ENCODE measurements at places on chromosomes 2 and 18.

- no peak for DNase-seq
Observed at GRCh38 chr2:212814941-212815340, 276.3 kb upstream of the ERBB4 start.

DNA sequence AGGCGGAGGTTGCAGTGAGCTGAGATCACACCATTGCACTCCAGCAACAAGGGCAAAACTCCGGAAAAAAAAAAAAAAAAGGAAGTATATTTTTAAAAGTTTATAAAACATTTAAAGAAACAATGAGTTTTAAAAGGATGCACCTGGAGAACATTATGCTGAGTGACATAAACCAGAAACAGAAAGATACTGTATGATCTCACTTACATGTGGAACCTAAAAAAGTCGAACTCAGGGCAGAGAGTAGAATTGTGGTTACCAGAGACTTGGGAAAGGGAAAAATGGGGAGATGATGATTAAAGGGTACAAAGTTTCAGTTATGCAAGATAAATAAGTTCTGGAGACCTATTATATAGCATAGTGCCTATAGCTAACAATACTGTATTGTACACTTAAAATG, 52.8 kb upstream of the RTN4 start:
- DNase-seq = peak; percentile 76

DNA sequence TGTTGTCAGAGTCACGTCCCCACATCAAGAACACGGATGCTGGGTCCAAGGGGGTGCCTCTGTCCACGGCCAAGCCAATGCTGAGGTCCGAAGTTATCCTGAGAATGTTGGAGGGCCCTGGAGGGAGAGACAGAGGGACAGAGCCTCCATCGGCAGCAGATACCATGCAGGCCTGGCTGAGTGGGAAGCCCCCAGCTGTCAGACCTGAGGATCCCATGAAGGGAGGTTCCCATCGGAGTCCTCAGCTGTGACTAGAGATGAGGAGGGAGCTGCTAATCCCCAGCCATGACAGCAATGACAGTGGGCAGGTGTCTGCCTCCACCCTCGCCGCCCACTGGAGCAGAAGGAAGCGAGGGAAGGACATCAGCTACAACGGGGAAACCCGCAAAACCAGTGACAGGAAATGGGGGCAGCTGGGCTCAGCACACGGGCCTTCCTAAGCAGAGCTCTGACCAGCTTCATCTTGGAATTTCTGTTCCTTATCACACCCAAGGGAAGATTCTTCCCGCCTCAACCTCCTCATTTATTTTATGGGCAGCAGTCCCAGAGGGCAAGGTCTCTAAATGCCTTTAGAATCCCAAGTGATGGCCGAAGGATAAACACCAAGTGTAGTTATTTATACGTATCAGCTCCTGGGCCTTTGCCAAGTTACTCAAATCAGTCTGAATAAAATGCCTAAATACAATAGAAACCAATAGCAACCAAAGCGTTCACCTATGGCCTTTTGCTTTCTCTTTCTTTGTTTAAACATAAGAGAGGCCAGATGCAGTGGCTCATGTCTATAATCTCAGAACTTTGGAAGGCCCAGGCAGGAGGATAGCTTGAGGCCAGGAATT, 32.2 kb downstream of the FAM178B start:
- DNase-seq = no peak

GRCh38 chr18:80161781-80162417, 52.8 kb downstream of the ADNP2 start:
- DNase-seq = no peak

GRCh38 chr2:197513915-197514314, 2.0 kb upstream of the MOB4 start:
- DNase-seq = no peak

- DNase-seq = peak; percentile 49
Observed at GRCh38 chr2:101998896-101999789, 7.4 kb downstream of the IL1R2 start.

- DNase-seq = peak; percentile 24
Observed at GRCh38 chr2:184336688-184337087, 261.6 kb upstream of the ZNF804A start.

- peak; percentile 43 for DNase-seq
Observed at GRCh38 chr2:160940699-160941098, 219.5 kb upstream of the TANK start.

DNA sequence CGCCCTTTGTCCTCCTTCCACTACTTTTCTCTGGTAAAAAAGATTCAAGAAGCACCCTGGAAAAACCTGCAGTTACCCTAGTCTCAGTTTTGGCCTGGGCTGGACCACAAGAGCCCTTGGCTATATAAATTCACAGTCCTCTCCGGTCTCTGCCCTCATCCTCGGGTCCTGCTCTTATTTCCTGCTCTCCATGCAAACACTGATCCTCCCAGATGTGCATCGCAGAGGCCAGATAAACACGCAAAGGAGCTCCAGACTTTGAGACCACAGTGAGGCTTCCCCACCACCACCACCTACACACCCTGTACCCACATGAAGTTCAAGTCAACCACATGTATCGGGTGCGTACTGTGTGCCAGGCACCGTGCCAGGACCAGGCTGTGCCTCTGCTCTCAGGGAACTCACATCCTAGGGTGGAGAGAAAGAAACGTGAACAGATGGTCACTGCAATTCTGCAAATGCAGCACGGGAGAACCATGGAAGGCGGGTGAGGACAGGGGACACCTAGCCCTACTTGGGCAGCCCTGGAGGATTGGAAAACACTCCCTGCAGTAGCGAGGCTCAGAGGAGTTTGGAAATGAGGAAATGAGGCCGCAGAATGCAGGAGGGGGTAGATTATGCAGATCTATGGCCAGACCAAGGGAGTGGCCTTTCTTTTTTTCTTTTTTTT, 7.4 kb downstream of the CTDSP1 start:
- peak; percentile 67 for DNase-seq

- no peak for DNase-seq
Observed at GRCh38 chr18:5107988-5108387, 89.1 kb downstream of the AKAIN1 start.

GRCh38 chr2:225041207-225041850, 939 bp downstream of the DOCK10 start:
- DNase-seq = peak; percentile 35

DNA sequence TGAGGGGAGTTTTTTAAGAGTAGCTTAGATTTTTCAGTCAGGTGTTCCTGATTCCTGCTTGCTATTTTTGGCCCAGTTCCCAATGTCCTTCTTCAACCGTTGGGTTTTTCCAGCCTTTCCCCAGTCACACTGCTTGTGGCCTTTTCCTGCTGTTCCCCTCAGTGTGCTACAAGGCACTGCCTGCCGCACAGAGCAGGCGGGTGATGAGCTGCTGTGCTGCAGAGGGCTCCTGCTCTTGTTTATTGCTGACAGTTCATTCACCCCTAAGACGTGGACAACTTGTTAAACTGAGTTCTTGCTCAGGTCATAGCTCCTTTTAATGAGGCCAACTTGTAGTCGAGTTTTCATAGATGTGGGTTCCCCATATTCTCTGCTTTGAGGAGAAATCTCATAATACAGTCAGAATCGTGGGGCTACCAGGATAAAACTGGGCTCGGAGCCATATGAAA, 20.6 kb downstream of the EIF4E2 start:
- DNase-seq = no peak

- no peak for DNase-seq
Observed at GRCh38 chr2:3637692-3638455, 20.1 kb upstream of the ALLC start.

GRCh38 chr2:222582928-222583327, 73.0 kb downstream of the FARSB start:
- DNase-seq = no peak

DNA sequence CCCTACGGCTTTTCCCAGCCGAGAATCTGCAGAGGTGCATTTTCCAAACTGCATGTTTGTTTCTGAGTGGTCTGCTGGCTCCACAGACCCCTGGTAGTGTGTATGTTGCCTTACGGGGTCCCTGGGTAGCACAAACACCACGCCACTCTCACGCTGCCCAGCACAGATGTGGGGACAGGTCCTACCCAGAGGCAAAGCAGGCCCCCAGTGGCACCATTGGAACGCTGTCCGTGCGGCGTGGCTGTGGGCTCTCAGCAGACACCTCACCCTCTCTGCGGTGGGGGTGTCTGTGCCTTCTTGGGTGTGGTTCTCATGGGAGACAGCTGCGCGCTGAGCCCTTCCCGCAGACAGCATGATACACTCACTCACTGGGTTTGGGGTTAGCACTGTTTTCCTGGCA, 137.4 kb downstream of the NFATC1 start:
- no peak for DNase-seq

DNA sequence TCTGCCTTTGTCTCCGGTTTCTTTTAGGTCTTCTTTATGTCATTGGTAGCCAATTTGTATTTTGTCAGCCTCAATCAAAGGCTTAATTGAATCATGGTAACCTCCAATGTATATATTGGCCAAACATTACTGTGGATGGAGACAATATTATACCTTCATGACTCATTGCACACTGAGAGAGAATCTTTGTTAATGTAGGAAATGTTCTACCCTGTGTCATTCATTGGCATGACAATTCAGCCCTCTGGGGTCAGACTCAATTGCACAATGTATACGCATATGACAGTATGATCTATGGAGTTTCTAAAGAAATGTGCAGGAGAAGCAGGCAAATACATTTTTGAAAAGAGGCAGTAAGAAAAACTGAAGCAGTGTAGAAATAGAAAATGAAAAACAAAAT, 162.6 kb downstream of the PDE11A start:
- DNase-seq = no peak

- DNase-seq = no peak
Observed at GRCh38 chr2:181112916-181113315, 132.5 kb downstream of the UBE2E3 start.

DNA sequence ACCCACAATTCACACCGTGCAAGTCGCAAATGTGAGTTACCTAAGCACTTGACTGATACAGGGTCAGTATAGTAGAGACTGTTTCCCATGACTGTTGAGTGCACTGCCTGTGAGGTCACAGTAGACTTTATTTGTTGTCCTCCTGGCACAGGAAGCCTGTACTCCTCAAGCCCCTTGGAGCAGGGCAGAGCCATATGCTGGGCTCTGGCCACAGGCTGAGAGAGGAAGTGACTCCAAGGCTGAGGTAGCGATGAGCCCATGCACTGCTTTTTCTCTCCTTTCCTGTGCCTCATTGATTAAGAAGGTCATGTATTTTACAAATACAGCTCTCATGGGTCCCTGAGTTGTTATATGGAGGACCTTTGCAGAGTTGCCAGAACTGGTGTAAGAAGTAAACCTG, 287.7 kb downstream of the SRBD1 start:
- no peak for DNase-seq

DNA sequence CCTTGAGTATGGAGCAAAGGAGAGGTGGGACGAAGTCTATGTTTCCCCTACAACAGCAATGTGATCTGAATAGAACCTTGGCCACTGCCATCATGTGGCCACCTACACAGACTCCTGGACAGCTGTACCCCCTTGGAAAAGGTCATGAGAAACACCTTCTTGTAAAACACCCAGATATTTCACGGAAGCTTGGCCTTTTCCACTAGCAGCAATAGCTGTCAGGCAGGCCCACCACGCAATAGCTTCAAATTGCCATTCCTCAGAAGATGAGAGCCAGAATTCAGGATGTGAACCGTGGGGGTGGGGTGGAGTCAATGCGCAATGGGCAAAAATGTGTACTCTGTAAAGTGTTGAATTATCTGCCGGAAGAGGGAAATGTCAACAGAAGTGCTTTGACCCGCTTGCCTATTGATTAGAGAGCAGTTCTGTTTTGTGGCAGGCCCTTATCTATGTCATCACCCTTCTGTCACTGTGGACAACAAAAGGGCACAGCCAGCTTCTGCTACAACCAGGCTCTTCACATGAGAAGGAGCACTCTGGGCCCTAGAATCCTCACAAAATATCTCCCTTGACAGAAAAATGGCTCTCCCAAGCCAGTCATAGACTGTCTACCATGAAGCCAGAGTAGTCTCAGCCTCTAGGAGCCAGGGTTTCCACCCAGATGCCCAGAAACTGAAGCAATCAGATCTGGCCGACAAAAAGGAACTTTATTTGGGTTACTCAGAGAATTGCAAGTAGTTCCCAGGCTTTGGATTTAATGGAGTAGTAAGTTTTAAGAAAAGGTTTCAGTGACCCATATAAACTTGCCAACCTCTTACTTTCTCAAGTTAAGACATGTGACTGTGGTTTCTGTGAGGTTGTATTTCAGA, 9.5 kb downstream of the INPP1 start:
- peak; percentile 59 for DNase-seq

DNA sequence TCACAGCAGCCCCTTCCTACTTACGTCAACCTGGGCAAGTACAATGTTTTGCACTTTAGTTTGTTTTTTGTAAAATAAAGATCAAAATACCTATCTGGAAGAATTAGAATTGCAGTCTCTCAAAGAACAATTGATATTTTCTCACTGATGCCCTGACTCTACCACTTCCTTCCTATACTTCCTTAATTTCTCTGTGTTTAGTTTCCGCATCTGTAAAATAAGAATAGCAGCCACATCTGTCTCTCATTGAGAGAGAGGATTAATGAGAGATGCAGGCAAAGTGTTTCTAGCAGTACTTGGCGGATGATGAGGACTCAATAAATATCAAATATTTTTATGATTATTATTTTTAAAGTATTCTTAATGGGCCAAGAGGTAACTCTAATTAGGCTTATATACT, 122.6 kb upstream of the PIEZO2 start:
- DNase-seq = no peak

GRCh38 chr2:192026825-192027120, 168.0 kb downstream of the TMEFF2 start:
- no peak for DNase-seq

- DNase-seq = no peak
Observed at GRCh38 chr2:128444121-128444771, 125.6 kb upstream of the HS6ST1 start.

- peak; percentile 4 for DNase-seq
Observed at GRCh38 chr18:3177902-3178687, 41.7 kb downstream of the MYOM1 start.

GRCh38 chr18:79583426-79583825, 96.2 kb upstream of the CTDP1 start:
- DNase-seq = no peak

- no peak for DNase-seq
Observed at GRCh38 chr2:67037655-67038054, 359.5 kb upstream of the ETAA1 start.

- no peak for DNase-seq
Observed at GRCh38 chr2:170468557-170468956, 246.6 kb upstream of the SP5 start.
